ENCODE measurements at places on chromosomes 7 and 10.

DNA sequence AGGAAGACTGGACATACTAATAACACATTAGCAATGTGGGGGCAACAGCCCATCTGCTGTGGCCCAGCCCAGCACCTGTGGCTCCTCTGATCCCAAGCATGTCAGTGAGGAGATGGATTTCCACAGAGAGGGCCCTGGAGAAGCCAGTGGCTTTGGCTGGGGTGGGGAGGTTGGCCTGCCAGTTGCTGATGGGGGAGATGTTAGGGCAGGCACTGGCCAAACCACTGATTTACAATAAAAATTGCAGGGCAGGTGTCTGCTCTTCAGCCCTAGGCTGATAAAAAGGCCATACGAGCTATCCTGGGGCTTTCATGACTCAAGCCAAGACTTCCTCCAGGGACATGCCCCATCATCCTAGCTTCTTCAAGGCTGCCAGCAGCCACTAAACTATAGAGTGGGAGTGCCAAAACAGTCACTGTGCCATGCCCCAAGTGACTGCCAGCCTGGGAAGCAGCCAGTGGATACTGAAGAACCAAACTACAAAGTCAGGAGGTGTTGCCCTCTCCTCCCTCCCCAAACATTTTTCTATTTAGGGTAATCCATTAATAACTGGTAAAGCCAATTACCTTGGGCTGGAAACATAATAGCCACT lies 37.8 kb downstream of the DPCD start:
- DNase-seq = no peak

DNA sequence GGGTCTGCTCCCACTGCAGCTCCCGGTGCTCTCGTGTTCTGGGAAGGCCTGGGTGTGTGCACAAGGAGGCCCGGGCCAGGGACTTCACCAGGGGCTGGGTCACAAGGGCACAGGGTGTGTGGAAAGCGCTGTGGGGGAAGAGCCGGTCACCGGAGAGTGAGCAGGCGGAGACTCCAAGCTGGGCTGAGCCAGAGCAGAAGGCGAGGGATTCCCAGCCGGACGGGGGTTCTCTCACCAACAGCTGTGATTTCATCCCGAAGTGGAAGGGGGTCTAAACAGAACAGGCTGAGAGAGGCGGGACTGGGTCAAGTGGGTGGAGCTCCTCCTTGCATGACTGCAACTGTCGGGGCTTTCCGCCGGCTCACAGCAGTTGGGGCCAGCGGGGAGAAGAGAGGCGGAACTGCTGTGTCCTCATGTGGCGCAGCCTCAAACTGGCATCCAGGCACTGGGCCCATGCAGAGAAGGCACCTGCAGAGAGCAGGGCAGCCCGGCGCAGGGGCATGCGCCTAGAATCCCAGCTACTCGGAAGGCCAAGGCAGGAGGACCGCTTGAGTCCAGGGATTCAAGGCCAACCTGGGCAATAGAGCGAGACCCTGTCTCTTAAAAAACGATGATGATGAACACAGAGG lies 7.6 kb upstream of the ORAI2 start:
- peak; percentile 76 for DNase-seq

GRCh38 chr10:124599588-124600050 lies 138.0 kb downstream of the LHPP start:
- DNase-seq = no peak

DNA sequence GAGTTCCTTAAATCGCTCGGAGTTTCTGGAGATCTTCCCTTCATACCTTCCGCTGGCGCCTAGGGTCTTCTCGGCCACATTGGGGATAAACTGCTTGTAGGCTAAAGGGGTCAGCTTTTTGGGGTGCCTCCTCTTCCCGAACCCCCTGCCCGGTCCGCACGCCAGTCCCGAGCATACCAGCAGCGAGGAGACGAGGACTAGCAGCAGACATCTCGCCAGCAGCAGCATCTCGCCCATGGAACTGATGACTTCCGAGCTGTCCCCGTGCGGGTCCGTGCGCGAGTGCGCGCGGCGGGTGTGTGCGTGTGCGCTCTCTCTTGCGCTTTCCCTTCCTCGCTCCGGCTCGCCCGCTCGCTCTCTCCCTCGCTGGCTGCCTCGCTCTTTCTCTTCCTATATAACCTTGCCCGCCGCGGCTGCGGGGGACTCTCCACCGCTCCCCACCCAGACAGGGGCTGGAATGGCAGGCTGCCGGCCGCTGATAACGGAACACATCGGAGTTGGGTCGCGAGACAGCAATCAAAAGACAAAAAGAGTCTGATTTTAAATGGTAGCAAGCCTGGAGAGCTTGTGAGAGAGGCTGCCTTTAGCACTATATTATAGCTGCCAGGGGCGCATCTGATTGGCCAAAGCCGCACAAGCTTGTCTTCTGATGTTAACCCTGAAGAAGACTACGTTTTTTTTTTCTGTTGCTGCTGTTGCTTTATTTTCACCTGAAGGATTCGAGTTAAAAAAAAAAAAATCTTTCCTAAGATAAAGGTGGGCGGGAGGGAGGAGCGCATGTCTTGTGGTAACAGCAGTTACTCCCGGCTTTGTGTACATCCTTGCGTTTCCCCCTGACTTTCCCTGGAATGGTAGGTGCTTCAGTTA lies at the start of gene SHH:
Gene SHH (minus strand): TSS at position 569 of the 867 bp plus-strand sequence. CDS start 341 bp downstream, at position 228.
- no peak for DNase-seq

DNA sequence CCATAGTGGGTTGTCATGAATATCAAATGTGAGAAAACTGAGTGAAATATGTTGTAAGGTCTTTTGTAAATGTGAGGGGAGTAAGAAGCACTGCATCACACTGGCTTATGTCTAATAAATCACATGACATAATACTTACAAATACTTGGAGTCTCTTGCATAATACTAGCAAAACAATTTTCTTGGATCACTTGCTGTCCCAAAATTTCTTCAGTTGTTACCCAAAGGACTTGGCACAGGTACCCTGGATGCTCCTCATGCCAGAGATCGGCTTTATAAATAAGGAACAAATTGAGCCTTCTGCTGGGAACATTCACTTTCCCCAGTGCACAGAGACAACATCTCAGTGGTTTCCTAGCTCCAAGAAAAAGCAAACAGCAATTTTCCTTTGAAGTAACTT lies 5.0 kb upstream of the LRIT2 start:
- DNase-seq = no peak

GRCh38 chr7:102288285-102288930 lies 1.7 kb downstream of the SH2B2 start:
- DNase-seq = no peak

GRCh38 chr7:102047-102711 lies 90.2 kb upstream of the FAM20C start:
- no peak for DNase-seq

DNA sequence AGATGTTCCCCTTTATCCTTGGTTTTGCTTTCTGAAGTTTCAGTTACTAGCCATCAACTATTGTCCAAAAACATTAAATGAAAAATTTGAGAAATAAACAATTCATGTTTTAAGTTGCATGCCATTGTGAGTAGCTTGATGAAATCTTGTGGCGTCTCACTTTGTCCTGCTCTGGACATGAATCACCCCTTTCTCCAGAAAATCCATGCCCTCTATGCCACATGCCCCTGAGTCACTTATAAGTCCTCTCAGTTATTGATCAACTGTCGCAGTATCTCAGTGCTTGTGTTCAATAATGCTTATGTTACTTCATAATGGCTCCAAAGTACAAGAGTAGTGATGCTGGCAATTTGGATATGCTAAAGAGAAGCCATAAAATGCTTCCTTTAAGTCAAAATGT lies 208.0 kb upstream of the FERD3L start:
- no peak for DNase-seq

Data from activated effector memory CD4-positive, alpha-beta T cell treated with Interleukin-2 at 50 U/mL for 16 hours (primary cell).